ENCODE measurements at places on chromosomes 5 and 9. TPM values are rescaled to one million over a fixed set of nuclear protein-coding genes. Genes with fewer than 3 reads are reported as not detected.

The ZNF300 gene
- total RNA-seq = 15.0 TPM

The ARL14EPL gene
- not detected for total RNA-seq

The PNPLA7 gene
- 2.5 TPM for total RNA-seq

The SSBP2 gene
- total RNA-seq = 85.2 TPM

The TRPM6 gene
- total RNA-seq = 16.9 TPM

The IL7R gene
- total RNA-seq = not detected

The GPRIN1 gene
- total RNA-seq = 3.3 TPM

The PPIC gene
- 23.4 TPM for total RNA-seq

The CSF1R gene
- total RNA-seq = 1.6 TPM

The POU5F2 gene
- total RNA-seq = 0.29 TPM

The RLN1 gene
- 0.41 TPM for total RNA-seq

The HSPA4 gene
- 140 TPM for total RNA-seq

DNA sequence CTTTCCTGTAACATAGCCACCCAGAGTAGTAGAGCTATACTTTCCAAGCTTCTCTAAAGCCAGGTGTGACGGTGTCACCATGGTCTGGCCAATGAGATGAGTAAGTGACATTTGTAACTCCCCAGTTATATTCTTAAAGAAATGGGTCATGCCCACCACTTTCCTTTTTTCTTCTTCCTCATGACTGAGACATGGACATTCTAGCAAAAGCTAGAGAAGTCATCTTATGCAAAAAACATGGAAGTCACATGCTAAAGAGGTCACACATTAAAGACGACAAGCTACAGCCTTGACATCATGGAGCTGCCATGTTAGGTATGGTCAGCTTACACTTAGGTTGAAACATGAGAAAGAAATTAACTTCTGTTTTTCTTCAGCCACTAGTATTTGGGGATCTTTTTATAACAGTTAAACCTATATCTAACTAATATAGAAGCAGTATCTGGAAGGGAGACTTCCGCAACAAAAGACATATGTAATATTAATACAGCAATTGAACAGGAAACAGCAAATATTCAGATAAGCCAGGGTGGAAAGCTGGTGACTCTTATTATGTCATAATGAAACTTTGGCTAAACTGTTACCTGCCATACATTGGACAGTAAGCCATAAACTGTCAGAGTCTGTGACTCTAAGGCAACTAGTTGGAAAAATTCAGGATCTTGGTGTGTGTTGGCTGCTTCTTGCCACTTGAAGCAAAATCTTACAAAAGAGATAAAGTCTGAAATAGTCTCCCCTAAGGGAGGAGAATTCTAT, 54.7 kb upstream of the SNX2 start:
- no peak for DNase-seq

- DNase-seq = peak; percentile 99
Measured at GRCh38 chr5:6712577-6713273, 507 bp upstream of the TENT4A start.

DNA sequence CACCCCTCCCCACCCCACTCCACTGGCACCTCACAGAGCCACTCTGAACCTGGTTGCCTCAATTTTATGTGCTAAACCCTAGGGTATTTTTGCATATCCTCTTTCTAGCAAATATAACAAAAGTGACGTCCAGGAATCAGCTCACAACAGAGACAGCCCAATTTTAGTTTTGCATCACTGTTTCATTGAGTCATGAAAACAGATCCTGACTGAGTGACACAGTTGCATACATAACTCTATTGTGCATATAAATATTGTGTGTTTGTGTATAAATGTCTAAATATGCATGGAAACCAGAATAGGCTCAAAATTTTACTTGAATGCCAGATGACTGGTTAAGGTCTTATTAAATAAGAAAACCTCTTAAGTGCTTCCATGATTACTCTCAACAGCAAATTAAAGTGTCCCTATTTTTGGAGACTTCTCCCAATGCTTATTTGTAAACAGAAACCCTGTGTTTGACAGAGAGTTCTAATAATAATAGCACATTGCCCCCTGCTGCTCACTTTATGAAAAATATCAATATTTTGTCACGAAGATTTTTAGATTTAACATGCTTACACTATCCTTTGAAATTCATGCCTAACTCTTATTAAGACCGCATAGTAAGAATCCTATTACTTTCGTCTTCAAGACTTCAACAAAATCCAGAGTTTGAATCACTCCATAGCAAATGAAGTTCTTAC, 75.5 kb upstream of the PRRC1 start:
- no peak for DNase-seq

DNA sequence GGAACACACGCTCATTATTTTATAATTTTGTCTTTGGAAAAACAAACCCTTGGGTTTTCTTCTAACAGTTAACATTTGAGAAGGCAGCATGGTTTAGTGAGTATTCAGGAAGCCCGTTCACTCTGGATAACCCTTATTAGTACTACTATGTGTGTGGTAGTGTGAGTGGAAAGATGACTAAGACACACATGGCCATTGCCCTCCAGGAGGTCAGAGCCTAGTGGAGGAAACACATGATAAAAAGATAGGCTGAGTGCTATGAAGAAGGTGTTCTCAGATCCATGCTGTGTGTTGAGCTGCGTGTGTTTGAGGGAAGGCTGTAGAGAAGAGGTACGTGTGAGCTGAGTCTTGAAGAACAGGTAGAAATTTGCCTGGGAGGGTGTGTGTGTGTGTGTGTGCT, 8.4 kb downstream of the C5orf47 start:
- DNase-seq = no peak

DNA sequence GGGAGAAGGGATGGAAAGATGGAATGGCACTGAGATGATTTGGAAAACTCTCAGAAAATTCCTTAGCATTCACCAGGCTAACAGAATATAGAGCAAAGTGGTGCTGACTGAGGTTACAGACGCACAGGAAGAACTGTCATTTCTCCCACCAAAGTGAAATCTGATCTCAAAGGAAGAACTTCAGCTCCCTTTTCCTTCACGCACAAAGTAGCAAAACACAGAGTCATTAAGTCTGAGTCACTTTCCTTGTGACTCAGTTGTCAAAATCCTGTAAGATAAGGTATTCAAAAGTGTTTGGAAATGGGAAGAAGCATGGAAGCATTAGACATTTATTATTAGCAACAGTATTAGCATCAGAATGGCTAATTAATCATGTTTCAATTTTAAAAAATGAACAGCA, 11.7 kb downstream of the MPDZ start:
- DNase-seq = no peak

- no peak for DNase-seq
Measured at GRCh38 chr5:146860213-146860893, 18.2 kb downstream of the PPP2R2B start.

GRCh38 chr9:133603135-133603927, 5.9 kb downstream of the FAM163B start:
- DNase-seq = no peak

- no peak for DNase-seq
Measured at GRCh38 chr9:36842560-36843530, 191.2 kb downstream of the PAX5 start.

DNA sequence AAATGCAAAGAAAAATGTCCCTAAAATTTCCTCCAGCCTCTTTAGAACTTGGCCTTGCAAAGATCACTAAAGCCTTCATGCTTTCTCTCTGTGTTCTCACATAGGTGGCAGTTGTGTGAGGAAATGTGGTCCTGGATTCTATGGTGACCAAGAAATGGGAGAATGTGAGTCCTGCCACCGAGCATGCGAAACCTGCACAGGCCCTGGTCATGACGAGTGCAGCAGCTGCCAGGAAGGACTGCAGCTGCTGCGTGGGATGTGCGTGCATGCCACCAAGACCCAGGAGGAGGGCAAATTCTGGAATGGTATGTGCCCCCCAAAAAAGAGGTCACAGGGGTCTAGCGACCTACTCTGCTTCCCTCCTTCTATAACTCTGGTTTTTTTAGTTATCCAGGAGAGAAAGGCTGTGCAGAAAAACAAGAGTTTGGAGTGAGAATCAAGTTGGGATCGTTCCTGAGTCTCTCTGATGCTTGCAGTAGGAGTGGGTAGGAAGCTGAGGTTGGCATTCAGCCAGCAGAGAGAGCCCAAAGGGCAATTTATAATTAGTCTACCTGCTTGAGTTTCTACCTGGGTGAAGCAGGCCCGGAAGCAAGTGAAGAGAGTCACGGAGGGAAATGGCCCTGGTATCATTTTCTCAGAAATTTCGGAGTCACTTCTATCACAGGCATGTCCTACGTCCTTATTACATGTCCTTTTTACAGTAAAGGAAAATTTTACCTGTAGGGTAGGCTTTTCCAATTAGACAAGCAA, 97.5 kb downstream of the RFK start:
- no peak for DNase-seq

GRCh38 chr5:122999947-123000563, 36.5 kb downstream of the PPIC start:
- no peak for DNase-seq

GRCh38 chr9:42386477-42386876, 203.0 kb downstream of the SPATA31A6 start:
- DNase-seq = no peak

DNA sequence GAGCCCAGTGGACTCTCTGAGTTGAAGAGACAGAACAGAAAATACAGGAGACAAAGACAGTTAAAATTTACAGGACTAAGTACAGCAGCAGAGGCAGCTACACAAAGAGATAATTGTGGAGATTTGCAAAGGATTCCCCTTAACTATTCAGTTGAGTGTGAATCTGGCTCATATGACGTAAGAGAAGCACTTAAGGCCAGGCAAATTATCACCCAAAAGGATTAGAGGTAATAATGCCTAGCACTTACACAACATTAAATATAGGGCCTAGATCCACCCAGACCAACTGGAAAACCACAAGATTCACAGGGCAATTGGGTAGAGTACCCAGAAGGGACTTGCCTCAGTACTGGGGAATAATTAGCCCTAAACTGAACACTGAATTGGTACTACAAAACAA, 41.3 kb downstream of the ADAMTS6 start:
- no peak for DNase-seq

DNA sequence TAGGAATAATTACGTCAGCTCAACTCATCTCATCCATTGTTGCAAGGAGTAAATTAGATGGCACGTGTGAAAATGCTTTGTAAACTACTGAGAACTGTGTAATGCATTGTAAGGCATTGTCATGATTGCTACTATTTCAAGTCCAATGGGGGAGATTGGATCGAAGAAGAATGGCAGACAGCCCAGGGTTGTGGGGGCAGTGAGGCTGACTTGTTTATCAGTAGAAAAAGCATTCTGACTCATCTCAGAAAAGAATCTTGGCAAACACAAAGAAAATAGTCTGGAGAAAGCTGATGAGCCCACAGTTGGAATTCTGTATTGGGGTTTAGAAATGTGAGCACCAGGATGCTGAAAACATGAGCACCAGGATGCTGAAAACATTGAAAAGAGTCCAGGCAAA, 28.0 kb upstream of the DAP start:
- no peak for DNase-seq

- no peak for DNase-seq
Measured at GRCh38 chr5:172466062-172466461, 11.7 kb upstream of the SH3PXD2B start.

DNA sequence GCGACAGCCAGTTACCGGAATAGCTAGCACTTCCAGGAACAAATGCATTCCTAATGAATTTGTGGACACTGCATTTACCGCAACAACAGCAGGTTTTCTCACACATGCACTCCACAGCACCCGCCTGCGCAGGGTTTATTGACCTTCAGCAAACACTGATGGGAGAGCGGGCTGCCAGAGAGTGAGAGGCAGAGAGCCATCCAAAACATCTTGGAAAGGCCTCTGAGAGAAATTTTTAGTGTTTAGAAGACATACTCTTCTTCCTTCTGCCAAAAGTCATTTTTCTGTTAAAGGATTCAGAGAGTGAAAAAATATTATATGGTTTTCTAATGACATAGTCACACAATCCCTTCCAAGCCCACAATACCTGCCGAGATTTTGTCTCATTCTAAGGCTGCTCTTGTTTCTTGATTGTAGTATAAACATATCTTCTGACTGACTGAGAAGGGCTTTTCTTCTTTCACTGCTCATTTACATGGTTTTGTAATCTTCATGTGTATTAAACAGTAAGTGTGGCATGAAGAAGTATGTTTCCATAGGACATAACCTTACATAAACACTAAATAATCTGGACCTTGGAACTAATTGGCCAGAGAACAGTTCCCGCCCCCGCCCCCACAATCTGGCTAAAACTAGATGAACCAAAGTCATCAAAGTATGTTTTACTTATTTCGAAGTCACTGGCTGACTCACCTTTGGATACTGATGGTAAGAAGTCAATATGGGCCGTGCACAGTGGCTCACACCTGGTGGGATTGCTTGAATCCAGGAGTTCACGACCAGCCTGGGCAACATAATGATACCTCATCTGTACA, 432.5 kb upstream of the MEF2C start:
- no peak for DNase-seq

GRCh38 chr9:119986713-119987112, 593.3 kb downstream of the CDK5RAP2 start:
- DNase-seq = no peak

DNA sequence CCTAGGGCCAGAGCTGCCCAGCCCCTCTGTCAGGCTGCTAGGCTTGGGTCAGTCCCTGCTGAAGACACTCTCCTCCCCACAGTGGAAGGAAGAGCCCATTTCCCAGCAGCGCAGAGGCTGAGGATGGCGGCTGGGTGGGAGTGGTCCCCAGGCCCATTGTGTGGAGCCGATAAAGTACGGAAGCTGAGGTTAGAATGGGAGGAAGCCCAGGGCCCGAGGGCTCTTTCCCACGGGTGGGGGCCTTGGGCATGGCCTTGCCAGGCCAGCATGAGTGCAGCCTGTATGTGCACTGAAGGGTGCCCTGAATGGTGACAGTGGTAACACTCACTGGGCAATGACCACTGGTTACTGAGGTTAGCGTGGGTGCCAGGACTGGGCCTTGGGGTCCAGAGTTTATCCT, 125.9 kb downstream of the RGS3 start:
- DNase-seq = no peak

DNA sequence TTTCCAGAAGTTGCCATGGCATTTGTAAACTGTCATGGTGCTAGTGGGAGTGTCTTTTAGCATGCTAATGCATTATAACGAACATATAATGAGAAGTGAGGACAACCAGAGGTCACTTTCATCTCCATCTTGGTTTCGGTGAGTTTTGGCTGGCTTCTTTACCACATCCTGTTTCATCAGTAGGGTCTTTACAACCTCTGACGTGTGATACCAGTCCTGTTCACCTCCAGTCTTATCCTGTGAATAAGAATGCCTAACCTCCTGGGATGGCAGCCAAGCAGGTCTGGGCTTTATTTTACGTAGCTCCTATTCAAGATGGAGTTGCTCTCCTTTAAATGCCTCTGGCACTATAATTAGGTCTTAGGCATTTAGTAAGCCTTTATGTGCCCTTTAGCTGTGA, 20.4 kb upstream of the RFK start:
- no peak for DNase-seq

DNA sequence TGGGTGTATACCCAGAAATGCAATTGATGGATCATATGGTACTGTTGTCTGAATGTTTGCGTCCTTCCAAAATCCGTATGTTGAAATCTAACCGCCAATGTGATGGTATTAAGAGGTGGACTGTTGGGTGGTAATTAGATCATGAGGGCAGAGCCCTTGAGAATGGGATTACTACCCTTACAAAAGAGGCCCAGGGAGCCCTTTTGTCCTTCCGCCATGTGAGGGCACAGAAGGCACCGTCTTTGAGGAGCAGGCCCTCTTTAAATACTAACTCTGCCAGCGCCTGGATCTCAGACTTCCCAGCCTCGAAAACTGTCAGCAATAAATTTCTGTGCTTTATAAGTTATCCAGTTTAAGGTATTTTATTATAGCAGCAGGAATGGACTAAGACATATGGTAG, 156.0 kb upstream of the OTULINL start:
- DNase-seq = no peak
